ENCODE measurements at places on chromosomes 16 and 17.

GRCh38 chr17:70181866-70182265, 12.5 kb downstream of the KCNJ2 start:
- no peak for DNase-seq

DNA sequence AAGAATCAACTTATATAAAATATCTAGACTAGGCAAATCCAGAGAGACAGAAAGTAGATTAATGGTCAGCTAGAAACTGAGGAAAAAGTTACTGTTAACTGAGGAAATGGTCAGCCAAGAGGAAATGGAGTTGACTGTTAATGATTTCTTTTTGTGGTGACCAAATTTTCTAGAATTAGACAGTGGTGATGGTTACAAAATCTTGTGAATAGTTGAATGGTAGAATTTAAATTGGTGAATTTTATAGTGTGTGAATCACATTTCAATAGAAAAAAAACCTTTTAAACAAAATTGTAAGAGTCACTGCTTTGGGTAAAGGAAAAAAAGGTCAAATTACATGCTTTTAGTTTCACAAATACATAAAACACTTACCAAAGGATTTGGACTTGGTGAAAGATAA, 30.0 kb downstream of the APPBP2 start:
- no peak for DNase-seq

DNA sequence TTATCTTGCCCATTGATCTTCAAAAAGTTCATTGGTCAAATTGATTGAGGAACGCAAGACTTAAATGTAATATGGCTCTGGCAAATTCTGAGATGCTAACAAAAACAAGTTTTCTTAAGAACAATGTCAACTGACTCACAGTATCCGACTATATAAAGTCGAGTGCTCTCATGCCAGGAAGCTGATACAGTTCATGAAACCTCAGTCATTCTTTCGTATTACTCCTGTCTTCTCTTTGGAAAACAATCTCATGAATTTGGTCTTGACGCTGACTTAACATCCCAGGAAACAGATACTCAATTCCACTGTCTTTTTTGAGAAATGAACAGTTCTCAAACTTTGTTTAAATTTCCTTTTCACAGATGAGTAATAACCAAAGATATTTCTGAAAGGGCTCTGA, 704.9 kb downstream of the MAF start:
- DNase-seq: no peak

DNA sequence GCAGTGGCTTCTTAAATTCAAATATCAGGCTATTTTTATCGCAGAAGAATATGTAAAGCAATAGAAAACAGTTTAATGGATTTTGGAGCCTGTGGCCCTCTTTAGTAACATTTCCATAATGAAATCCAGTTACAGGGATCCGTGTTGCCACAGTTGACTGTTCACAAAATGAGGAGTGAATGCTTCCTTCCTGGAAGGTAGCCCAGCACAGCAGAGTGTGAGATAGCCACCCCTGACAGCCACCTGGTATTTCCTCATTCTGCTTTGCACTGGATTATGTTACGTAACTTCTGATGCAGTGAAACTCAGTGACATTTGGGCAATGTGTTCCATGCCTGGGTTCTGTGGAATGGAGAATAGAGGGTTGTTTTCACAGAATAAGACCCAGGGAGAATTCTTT, 517.2 kb downstream of the RBFOX1 start:
- DNase-seq: no peak

DNA sequence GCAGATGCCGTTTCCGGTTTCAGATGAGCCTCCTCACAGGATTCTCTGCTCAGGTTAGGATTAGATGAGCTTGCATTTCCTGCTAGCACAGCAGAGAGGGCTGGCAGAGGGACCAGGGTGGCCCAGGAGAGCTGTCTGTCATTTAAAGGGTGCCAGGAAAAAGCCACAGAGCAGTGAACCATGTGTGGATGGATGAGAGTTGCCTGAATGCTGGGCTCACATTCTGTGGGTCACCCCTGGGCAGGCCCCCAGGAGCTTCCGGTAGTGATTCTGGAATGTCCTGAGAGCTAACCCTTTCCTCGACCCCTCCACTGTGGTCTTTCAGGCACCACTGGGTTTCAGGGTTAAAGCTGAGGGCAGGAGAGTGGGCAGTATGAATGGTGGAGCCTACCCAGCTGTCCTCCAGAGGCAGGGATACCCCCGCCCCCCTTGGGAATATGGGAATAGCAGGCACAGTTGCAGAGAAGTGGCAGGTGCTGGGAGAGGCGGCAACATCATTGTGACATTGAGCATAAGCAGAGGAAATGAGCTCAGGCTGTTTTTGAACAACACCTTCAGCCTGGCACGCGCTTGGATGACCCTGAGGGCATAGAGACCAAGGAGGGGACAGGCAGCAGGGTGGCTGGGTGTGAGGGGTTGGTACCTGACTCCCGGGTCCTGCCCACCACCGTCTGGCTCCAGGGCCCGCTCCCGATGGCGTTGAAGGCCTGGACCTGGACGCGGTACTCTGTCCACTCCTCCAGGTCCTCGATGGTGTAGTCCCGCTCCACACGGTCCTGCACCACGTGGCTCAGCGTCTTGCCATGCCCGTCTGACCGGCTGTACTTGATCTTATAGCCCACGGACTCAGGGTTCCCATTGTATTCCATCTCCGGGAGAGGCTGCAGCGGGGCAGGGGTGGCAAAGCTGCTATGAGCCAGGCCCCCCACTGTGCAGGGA, 83.0 kb upstream of the CDC42EP4 start:
- no peak for DNase-seq

GRCh38 chr17:42049834-42050392, 488 bp downstream of the C17orf113 start:
- DNase-seq: no peak

DNA sequence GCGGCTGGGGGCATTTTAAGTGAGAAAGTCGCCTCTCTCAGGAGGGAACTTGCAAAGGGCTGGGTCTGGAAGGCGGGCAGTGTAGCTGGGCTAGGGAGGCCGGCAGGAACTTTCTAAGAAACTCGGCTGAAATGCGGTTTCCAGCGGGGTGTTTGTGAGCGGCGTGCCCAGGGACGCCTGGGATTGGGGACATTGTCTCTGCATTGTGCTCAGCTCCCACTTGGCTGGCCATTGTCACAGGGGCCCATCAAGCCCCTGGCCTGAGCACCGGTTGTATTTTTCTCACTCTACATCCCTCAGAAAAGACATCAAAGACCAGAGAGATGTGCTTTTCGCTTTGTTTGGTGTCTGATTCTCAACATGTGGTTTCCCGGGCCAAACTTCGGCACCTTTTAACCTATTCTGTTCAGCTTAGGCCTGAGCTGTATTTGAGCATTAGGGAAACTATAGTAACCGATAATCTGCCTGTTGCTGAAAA, 291.1 kb upstream of the IRX3 start:
- no peak for DNase-seq

DNA sequence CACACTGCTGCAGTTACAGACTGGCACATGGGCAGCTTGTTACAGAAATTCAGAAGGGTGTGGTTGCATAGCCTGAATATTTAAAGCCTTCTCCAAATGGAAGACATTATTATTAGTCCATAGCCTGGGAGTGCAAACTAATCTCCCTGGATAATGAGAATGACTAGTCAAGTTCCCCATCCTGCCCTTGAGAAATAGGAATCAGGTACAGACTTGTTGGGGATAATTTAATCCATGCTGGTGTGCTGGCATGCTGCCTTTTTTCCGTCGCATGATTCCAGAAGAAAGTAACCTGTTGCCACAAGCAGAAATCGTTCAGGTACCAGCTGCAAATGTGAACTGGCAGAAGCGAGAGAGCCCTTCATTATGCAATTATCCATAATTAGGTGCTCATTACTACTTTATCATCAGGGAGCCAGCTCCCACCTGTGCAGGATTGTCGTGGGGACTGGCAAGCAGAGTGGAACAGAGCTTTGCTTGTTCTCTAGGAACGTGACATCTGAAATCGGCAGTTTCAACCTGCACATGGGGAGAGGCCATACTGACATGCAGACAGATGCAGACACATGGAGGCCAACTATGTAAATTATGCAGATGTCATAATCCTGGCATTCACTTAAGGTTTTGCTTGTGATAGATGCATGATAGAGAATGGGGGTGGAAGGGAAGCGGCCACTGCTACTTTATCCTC, 419.4 kb downstream of the PMP22 start:
- peak; percentile 32 for DNase-seq

- peak; percentile 82 for DNase-seq
These were observed 105.9 kb upstream of the FAM20A start for GRCh38 chr17:68707031-68707430.

DNA sequence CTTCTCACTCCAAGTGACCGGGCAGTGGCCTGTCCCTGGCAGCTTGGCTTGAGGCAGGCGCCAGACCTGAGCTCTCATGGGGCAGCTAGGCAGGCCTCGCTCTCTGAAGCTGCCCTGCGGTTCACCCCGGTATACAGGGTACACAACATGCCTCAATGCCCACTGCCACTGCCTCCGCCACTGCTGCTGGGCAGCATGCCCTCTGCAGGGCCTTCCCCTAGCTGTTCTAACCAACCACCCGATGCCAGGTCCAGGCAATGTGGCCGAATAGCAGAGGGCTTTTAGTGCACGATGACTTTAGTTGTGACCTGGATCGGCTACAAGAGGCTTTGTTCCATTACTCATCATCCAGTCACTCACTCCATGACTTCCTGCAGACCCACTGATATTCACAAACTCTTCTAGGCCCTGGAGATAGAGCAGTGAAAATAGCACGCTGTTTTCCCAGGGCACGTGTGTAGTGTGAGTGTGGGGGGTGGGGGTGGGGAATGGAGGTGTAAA, 19.7 kb downstream of the CDC42EP4 start:
- DNase-seq: peak; percentile 62

- no peak for DNase-seq
These were observed 621.2 kb upstream of the CDH5 start for GRCh38 chr16:65745201-65745708.

GRCh38 chr16:10999300-10999699, 54.9 kb downstream of the CLEC16A start:
- DNase-seq: no peak

DNA sequence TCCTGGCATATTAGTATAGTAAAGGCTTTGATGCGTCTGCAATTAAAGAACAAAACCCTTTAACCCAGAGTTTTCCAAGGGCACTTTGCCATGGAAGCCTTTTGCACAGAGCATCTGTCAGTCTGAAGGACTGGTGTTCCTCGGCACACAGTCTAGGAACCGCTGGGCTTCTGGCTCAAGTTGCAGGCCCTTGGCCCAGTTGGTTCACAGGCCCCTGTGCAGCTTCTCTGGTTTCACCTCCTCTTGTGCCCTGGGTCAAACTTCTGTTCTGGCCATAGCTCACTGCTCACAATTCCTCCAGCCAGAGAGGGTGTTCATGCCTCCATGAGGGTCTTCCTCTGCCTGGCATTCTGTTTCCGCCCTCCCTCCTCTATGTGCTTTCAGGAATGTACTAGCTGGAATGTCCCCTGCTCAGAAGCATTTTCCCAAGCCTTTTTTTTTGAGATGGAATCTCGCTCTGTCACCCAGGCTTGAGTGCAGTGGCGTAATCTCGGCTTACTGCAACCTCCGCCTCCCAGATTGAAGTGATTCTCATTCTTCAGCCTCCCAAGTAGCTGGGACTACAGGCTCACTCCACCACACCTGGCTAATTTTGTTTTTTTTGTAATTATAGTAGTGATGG, 34.5 kb upstream of the TEX2 start:
- DNase-seq: no peak

DNA sequence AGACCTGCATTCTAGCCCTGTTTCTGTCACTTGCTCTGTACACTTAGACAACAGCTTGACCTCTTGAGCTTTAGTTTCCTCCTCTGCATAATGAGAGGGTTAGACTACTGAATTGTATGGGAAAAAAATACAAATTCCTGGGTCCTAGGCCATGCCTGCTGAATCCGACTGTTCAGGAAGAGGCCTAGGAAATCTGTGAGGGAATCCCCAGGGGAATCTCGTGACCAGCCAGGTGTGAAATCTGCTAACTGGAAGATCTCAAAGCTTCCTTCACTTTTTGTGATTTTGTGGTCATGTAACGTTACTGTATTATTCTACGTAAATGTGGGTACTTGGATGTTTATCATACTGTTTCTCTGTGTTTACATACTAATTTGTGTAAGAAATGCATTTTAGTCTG, 58.2 kb downstream of the CYLD start:
- DNase-seq: no peak

GRCh38 chr17:77184474-77184873, 43.7 kb downstream of the SEC14L1 start:
- DNase-seq: peak; percentile 51

DNA sequence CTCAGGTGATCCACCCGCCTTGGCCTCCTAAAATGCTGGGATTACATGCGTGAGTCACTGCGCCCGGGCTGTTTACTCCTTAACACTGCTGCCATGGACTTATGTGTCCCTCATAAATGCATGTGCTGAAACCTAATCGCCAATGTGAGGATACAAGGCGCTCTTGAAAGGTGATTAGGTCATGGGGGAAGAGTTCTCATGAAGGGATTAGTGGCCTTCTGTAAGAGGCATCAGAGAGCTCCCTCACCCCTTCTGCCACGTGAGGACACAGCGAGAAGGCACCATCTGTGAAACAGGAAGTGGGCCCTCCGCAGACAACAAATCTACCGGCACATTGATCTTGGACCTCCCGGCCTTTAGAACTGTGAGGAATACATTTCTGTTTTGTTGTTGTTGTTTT, 19.1 kb downstream of the ITPRIPL2 start:
- no peak for DNase-seq

GRCh38 chr17:28010406-28010805, 32.1 kb upstream of the NLK start:
- no peak for DNase-seq

GRCh38 chr17:29549177-29549923, 17.5 kb downstream of the ABHD15 start:
- peak; percentile 64 for DNase-seq

- DNase-seq: no peak
These were observed 38.9 kb upstream of the PLCG2 start for GRCh38 chr16:81740169-81740568.

DNA sequence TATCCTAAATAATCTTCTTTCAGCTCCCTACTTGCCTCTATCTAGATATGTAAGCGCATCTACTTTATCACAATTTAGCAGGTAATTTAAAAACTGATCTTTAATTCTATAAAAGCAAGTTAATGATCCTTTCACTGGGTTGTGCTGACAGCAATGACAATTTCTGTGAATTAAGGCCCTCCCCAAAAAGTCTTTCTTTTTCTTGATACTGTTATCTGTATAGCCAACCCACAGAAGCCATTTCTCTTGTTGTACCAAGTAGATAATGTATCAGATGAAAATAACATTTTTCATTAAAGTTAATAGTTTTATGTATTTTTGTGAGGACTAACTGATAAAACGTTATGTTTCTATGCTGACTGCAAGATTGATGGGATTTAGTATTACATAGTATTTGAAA, 3.8 kb downstream of the ZPBP2 start:
- DNase-seq: no peak

GRCh38 chr17:8991514-8992285, 26.2 kb upstream of the PIK3R5 start:
- peak; percentile 88 for DNase-seq

GRCh38 chr16:57427824-57428223, 19.4 kb downstream of the CIAPIN1 start:
- DNase-seq: no peak

DNA sequence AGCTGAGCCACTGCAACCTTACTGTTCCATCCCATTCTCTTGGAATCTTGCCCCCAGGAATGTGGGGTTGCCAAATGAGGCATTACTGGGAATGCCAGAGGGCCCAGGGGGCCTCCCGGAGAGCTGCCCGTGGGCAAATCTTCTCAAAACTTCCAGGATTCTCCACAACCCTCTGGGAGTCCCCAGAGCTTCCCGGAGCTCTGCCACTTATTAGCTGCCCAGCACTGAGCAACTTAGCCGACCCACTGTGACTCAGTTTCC, 306.0 kb downstream of the FOXL1 start:
- DNase-seq: peak; percentile 50

Data from adipocyte (in vitro differentiated cells).